ENCODE measurements at places on chromosomes 7 and 10.

DNA sequence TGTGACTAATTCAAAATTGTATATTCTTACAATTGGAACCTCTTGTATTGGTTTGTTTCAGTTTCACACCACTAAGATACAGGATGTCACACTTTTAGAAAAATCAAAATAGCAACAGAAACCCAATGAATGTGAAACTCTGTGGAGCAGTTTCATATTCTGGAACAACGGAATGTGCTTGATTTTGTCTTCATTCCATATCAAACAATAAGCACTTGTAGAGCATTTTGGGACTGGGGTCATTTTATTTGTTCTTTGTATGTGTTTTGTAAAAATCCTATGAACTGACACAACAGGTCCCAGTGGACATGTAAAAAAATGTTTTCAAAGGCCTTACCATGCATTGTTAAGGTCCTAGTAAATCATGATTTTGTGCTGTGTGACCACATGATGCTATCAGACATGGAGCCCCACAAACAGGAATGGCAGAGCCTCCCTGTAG, 123.1 kb downstream of the DKK1 start:
- no peak for DNase-seq

DNA sequence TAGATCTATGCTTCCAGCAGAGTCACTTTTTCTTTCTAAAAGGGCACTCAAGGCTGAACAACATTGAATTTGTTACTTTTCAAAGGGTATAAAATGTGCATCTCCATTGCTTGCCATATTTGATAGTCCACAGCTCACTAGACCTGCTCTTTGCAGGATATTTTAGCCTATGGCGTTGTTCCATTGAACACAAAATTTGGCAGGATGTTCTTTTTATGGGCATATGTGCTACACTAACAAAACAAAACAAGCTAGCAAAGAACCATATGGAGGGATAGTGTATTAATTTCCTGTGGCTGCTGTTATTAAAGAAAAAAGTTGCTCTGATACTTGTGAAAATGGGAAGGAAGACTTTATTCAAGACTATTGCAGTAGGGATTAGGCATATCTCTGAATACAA, 828.7 kb downstream of the TYW1 start:
- DNase-seq: no peak

GRCh38 chr7:77383333-77383740, 32.8 kb downstream of the GSAP start:
- DNase-seq: no peak

- DNase-seq: no peak
These were observed 140.8 kb downstream of the DGKB start for GRCh38 chr7:14761510-14762296.

GRCh38 chr10:51405580-51406351, 293.6 kb downstream of the CSTF2T start:
- DNase-seq: no peak

DNA sequence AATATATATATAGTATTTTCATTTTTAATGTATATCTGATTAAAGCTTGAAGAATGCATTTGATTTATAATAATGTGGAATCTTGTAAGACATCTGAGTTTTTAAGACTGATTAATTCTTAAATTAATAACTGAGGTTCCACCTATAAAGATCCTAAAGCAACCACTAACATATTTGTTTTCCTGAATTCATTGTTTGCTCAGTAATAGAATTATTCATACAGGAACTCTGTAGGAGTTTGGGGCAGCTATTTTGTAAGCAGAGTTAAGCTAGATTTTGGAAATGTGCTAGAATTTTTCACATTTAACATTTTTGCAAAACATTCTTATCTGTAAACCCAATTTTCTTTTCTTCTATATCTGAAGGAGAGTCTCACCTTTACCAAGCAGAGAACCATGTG, 88.9 kb downstream of the NRCAM start:
- DNase-seq: no peak

GRCh38 chr7:155950898-155951553, 138.8 kb upstream of the SHH start:
- DNase-seq: no peak

DNA sequence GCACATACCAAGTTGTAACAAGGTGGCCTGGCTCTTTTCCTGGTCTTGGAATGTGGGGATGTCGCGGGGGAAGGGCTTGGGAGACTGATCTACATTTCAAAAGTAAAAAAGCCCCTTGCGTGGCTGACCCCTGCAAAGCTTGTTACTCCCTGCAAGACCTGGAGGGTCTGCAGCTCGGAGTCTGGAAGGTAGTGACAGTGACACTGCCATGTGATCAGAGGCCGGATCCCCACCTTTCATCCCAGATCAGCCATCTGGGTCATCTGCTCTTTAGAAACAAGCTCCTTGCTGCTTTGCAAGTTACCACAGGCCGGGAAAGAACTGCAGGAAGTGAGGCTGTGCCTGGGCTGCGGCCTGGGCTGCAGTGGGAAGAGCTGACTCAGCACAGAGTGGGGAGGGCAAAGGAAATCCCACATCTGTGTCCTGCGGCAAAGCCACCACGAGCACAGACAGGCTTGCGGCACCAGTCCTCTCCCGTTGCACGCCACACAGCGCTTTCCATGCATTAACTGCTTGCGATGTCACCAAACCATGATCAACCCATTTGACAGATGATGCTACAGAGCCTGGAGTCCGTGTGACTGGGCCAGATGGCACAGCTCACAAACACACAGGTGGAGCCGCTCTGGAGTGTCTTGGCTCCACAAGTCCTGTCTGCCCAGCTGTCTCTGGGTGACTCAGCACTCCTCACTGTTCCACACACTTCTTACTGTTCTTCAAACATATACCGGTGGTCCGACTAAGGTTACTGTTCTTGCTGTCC, 97.7 kb downstream of the SH3PXD2A start:
- DNase-seq: no peak

DNA sequence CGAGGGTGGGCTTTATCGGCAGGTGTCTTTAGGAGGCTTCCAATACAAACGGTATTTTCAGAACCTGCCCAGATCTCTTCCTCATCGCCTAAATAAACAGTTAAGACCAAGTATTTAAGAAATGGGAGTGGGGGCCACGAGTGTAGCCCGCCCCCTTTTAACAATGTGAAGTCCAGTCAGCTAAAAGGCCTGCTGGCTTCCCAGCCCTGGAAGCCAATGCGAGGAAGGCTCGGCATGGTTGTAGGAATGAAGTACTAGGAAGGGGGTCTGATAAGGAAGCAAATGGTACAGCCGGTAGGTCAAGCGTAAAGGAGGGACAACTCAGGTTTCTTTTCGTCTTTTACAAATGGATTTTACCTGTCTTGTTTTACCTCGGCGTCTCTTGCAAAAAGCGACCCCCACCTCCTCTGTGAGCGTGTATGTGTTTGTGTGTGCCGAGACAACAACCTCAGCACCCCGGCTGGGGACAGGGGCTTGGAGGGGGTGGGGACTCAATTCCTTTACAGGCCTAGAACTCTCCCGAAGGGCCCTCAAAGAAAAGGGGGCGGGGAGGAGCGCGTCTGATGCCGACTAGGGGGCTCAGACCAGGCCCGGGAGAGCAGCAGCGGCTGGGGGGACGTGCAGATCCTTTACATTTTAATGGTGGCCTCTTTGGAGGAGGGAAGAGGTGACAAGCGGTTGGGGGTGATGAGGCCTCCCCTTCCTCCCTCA, 147.6 kb downstream of the GPR85 start:
- no peak for DNase-seq

DNA sequence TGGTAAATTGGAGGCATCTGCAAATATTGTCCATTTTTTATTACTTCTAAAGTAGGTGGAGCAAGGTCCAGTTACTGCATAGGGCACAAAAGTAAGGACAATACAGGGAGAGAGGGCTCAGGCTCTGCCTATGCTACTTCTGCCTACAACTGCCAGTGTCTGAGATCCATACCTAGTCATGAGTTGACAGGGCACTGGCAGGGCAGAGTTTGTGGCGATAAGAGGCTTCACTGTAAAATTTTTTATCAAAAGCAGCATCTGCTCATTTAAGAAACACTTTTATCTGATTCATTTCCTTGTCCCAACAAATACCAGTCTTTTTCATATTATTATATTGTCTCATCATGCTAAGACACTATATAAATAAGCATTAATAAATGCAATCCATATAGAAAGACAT, 178.0 kb downstream of the LRRN3 start:
- DNase-seq: no peak

DNA sequence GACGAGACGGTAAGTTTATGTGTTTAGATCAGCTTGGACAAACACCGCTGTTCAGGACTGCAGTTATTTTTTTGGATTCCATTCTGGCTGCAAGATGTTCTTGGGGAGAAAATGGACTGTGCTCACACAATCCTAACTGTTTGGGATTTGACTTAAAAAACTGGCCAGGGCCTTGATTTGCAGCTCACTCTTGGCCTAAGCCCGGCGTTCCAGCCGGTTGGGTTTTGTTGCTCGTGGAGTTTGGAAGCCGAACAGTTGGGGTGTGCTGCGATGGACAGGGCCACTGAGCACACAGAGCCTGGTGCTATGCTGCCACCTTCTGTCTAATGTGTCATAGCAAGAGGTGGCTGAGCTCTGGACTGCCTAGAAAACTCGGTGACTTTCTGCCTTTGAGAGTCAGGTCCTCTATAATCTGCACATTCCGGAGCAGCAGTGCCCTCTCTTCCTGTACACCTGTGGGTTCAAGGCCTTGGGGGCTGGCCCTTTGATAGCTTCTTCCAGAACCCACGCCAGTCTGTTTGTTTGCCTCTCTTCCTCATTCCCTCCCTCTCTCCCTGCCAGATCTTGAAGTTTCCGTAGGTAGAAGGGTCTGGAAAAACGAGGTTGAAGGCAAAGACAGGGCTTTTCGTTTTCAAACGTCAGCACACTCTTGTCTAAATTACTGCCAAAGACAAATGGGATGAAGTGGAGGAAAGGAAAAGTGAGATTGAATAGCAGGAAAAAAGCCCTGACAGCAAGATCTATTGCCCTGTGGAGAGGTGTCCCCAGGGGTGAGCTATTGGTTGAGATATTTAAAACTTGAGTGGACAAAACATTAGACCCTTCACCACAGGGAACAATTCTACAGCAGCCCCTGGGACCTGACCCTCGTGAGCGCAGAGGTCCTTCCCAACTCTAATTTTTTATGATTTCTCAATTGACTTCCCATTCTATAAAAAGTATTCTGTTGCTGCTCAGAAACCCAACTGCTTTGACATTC, 167.5 kb upstream of the HABP2 start:
- peak; percentile 16 for DNase-seq

DNA sequence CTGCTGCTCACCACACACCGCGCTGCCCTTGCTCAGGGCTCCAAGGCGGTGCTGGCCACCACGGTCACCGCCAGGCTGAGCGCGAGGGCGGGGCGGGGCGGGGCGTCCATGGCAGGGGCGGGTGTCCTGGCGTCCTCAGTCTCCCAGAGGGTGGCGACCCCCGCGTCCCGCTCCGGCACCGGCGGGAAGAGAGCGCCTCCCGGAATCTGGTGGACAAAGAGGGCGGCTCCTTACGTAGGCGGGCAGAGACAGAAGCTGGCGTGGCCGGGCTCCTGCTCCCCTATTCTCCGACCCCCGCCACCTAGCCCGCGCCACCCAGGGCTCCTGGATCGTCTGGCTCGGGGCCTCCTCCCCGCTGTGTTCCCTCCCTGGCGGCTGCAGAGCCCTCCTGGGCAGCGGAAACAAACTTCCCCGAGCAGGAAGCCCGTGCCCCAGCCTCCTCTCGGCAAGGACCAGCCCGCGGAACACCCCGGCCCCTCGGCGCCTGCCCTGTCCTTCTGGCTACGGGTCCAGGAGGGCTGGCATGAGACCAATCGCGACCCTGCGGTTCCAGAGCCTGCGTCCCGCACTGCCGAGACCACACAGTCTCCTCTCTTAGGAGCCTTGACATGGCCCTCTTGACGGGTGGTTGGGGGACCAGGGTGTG, 133.8 kb upstream of the ZNF92 start:
- DNase-seq: no peak

- no peak for DNase-seq
These were observed 22.7 kb downstream of the RELN start for GRCh38 chr7:103966593-103967277.

DNA sequence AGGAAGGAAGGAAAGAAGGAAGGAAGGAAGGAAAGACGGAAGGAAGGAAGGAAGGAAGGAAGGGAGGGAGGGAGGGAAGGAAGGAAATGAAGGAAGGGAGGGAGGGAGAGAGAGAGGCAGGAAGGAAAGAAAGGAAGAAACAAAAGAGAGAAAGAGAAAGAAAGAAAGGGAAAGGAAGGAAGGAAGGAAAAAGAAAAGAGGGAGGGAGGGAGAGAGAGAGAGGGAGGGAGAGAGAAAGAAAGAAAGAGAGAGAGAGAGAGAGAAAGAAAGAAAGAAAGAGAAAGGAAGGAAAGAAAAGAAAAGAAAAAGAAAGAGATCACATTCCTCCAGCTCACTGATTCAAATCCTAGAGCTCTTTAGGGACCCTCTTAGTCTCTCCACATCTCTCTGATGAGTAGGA, 24.7 kb downstream of the ELN start:
- no peak for DNase-seq

DNA sequence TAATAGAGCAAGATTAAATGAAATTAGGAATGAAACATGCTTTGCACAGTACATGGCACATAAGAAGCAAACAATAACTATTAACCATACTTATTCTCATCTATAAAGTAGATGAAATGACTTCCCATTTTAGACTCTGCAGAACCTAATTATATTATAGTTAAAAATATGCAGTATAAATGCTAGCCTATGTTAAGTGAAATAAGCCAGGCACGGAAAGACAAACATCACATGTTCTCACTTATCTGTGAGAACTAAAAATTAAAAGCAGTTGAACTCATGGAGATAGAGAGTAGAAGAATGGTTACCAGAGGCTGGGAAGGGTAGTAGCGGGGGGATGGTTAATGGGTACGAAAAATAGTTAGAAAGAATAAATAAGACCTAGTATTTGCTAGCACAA, 247.0 kb downstream of the PRKG1 start:
- DNase-seq: no peak

DNA sequence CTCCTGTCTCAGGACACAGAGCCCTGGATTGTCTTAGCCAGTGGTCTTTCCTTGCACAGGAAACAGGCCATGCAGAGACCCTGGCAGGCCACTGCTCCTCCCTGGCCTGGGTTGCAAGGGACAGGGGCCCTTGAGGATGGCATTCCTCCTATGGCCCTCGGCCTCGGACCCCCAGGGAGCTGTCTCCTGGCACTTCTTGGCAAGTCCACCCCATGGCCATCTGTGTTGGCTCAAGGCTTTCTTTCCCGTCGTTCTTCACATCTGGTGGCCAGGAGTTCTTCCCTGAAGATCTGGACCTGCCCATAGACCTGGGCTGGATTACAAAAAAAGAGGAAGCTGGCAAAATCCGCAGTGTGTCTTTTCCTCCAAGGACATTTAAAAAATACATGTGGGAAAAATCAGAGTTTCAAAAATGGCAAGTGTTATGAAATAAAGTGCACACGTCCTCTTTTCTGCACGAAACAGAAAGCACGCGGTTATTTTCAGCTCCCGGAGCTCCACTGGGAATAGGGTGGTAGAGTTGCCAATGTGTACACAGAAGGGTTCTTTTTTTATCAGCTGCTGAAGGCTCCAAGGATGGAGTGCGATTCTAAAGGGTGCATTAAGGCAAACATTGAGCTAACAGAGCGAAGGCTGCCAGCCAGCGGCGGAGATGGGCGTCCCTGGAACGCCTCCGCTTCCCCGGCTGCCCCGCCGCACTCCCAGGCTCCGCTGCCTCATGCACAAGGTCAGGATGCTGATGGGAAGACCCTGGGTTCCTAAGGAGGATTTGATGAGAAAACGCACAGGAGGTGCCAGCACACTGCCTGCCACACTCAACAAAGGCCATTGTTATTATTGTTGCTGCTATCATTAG, 62.8 kb upstream of the FAM20C start:
- no peak for DNase-seq
